ENCODE measurements at places on chromosomes 7 and 10.
A peak's percentile ranks its signal among the peaks of the same experiment; 100 is the strongest.

- no peak for DNase-seq
These were observed 7.0 kb downstream of the GSAP start for GRCh38 chr7:77409005-77409738.

- DNase-seq = peak; percentile 31
These were observed at the start of gene FAM241B for GRCh38 chr10:69629897-69630650. FAM241B (plus strand) TSS chr10:69630247; CDS start chr10:69631744, 1,497 bp downstream.

DNA sequence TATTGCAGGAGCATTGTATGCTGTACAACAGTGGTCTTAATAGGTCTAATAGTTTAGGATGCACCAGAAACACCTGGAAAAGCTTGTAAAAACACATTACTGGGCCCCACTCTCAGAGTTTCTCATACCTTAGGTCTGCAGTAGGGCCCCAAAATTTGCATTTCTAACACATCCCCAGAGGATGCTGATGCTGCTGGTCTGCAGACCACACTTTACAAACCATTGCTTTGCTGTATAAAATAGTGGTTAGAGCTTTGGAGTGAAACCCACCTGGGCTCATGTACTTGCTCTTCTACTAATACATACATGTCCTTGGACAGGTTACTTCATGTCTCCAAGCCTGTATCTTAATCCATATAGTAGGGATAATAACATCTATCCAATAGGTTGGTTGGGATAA lies 279.7 kb downstream of the GRM8 start:
- no peak for DNase-seq

GRCh38 chr10:70513848-70514309 lies 35.3 kb downstream of the PALD1 start:
- DNase-seq = no peak

DNA sequence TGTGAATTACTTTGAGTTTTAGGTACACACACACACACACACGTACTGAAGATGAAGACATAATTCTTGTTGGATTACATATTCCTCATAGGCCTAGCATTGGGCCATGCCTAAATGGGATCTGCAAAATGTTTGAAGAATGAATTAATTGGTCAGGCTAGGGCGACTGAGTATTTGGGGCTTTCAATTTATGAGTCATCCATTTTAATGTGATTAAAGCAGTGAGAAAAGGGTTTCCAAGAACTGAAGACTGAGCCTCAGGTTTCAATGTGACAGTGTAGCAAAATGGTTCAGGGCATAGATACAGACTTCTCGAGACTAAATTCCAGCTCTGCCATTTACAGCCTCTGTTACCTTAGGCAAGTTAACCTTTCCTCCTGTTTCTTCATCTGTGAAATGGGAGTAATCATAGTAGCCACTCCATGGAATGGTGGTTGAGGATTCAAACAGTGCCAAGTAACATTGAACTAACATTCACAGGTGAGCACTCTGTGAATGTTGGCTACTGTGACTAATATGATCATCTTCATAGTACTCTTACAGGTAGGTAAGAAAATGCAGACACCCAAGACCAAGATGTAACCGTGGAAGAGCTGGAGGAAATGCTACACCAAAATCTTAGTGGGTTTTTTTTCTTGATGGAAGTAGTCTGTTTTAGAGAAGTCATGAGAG lies 7.6 kb downstream of the BPGM start:
- no peak for DNase-seq

GRCh38 chr10:14554091-14554490 lies 220.6 kb downstream of the FAM107B start:
- peak; percentile 13 for DNase-seq

- DNase-seq = no peak
These were observed 3.3 kb upstream of the PDE1C start for GRCh38 chr7:32073533-32073932.

GRCh38 chr7:100966542-100967291 lies 2.6 kb upstream of the MUC12 start:
- DNase-seq = no peak

DNA sequence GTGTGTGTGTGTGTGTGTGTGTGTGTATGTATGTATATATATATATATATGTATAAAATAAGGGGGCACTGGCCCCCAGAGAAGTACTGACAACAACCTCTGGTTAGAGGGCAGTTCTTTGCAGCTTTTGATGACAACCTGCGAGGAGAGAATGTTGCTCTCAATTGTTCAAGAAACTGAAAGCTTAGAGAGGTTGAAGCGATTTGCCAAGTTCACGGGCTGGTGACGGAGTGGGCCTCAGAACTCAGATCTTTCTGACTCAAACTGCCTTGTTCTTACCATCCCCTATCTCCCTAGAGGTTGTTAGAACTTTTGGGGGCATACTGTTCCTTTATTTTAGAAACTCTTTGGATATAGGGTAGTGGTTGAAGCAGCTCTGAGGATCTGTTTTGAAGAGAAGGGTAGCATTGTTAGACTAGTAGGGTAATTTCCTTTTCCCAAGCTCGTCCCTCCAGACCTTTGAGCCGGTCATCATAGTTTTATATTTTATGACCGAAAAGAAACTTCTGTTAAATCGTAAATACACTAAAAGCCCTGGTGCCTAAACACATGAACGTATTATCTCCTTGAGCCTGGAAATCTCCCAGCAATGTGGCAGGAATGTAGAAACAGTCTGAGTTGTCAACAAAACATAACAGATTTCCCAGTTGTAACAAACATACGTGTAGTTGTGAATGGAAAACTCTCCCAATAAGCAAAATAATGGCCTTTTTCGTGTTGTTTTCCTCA lies 541.7 kb upstream of the GALNT17 start:
- no peak for DNase-seq

- DNase-seq = no peak
These were observed 68.8 kb downstream of the ADCYAP1R1 start for GRCh38 chr7:31120800-31121513.

DNA sequence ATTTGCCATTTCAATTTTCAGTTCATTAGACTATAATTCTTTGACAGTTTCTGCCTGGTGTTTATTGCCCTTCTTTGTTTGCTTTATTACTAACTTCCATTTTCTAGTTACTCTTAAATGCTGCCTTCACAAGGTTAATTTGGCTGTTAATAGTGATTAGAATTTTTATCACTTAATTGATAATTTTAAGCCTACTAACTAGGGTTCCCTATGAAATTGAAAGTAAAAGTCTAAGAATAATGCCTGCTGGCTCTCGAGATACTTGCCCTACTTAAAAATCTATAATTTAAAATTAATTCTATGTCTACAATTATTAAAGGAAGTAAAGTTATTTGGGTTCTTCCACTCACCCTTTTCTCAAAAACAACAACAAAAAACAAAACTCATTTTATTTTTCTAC lies 65.3 kb downstream of the C1GALT1 start:
- DNase-seq = no peak

DNA sequence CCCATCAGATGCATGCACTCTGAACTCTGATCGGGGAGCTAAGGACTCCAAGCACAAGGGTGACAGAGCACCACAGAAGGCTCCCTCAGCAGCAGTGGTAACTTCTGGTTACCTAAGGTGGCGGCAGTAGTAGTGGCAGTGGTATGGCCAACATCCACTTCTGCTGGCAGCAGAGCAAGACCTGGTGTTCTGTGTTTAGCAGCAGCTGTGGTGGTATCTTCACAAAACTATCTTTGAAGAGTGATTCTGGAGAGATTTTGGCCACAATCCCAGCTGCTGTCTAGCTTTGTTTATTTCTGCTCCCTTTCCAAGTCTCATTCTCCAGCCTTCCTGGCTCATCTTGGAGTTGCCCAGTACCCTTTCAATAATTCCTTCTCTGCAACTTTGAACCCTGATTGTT lies 102.4 kb upstream of the LRGUK start:
- no peak for DNase-seq

- DNase-seq = peak; percentile 65
These were observed 1090.1 kb downstream of the KCNMA1 start for GRCh38 chr10:76547352-76547972.
